ENCODE measurements at places on chromosomes 3 and 15. TPM values are rescaled to one million over a fixed set of nuclear protein-coding genes. Genes with fewer than 3 reads are reported as not detected.
A peak's percentile ranks its signal among the peaks of the same experiment; 100 is the strongest.

- DNase-seq: no peak
Measured at GRCh38 chr3:187085021-187085666, 54.2 kb downstream of the RPL39L start.

DNA sequence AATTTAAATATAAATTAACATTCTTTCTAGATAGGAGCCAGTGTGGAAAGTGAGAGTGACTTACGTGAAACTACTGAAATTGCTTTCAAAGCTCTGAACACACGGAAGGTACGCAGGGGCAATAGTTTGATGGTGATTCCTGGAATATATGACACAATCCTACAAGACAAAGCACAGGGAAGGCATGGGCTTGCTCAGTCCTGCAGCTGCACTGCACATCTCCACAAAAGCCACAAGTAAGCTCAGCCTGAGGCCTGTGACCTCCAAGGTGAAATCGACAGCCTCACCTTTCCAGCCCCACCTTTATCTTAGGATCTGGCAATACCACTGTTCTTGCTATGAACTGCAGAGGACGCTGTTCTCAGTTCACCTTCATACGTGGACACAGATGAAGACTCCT is 109.3 kb upstream of the SCN10A start:
- no peak for DNase-seq

DNA sequence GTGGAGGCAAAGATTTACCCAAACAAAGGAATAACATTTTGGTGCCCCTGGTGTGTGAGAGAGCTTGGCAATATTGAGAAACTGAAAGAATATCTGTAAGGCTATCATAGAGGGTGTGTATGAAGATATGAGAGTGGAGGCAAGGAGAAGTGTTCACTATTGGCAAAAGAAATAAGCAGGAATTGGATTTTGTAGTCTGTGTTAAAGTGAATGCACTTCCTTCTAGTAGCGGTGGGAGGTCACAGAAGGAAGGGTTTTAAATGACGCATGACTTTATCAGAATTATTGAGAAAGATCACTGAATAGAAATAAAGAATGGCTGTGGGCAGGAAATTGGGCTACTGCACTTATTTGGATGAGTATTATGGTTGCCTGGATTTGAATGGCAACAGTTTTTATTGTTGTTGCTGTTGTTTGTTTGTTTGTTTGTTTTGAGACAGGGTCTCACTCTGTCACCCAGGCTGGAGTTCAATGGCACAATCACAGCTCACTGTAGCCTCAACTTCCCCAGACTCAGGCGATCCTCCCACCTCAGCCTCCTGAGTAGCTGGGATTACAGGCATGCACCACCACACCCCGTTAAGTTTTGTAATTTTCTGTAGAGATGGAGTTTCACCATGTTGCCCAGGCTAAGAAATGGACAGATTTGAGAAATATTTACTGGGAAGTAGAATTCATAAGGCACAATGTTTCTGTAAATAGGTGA is 16.3 kb downstream of the MME start:
- no peak for DNase-seq

DNA sequence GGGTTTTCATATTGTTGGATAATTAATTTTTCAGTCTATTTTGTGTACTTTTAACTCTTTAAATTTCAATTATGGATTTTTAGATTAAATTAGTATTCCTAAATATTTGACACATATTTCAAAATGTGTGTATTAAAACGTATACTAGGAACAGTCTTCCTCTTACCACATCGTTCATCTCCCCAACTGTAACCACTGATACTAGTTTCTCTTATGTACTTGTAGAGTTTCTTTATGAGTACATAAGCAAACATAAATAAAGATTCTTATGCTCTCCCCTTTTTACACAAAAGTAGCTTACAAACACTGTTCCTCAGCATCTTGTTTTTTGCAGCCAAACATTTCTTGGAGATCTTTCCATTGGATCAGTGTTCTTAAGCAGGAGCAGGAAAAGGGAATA is 45.9 kb downstream of the CMSS1 start:
- DNase-seq: no peak

DNA sequence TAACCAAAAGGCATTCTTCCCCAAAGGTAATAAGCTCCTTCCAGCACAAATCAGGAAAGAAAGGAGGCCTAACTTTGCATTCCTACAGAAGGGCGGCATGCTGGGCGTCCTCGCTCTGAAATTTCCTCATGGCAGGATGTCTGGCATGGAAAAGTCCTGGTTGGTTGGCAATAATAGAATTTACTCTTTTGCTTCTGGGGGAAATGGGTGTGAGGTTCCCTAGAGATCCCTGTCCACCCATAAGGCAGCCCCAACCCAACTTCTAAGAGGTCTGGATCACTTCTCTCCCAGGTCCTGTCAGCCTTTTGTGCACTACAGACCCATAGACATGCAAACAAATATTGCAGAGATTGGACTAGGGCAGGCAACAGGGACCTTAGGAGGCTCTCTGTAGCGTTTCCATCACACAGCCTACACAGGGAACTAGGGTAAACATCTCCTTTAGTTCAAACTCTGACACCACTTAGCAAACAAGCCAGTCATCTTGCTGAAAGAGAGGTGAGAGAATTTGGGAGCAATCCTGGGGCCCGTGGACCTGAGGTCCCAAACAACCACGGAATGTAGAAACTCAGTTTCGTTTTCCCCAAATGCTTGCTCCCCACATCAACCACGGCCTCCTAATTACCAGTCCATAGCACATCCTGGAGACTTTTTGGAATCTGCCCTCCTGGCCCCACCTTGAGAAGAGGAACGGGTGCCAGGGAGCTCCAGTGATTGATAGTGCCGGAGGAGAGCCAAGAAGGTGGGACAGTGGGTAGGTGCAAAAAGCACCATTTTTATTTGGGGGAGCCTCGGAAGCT is 2.1 kb downstream of the ZIC4 start:
- no peak for DNase-seq

GRCh38 chr3:155753038-155753639 is 8.3 kb upstream of the PLCH1 start:
- DNase-seq: no peak

DNA sequence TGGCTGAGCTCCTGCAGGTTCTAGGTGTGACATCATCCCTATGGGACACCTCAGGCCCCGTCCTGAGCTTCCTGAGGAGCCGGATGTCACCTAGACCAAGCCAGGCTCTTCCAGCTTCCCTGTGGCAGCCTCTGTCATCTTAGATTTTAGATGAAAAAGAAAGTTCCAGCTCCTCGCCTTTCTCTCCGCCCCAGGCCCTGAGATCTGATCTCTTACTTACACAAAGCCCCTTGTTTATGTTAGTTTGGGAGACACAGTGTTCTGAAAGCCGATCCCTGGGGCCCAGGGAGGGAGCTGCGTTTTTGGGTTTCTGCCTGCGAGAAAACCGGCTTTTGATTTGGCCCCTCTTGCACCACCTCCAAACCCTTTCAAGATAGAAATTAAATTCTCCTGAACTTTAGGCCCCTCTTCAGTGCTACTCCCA is 40.2 kb upstream of the FAM107A start:
- DNase-seq: no peak

- no peak for DNase-seq
Measured at GRCh38 chr3:71786551-71786950, 1.6 kb upstream of the PROK2 start.

DNA sequence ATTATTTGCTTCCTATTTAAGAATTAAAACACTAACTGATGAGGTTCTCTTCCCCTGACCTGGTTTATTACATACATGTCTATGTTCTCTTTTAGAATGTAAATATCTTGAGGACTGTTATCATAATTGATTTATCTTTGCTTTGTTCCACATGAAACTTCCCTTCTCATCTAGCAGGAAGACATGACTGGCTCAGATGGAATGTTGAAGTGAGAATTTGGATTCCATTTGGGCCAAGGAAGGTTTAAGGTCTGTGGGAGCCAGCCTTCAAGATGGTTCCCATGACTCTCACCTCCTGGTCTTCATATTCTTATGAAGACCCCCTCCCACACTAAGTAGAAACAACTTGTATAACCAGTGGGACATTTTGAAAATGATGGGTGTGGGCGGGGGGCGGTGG is 222.2 kb upstream of the GADL1 start:
- no peak for DNase-seq

GRCh38 chr15:60681353-60681752 is 202.4 kb upstream of the ICE2 start:
- no peak for DNase-seq

- no peak for DNase-seq
Measured at GRCh38 chr15:92009162-92009561, 155.7 kb downstream of the SLCO3A1 start.

- DNase-seq: no peak
Measured at GRCh38 chr3:121661376-121661775, 673 bp upstream of the HCLS1 start.

DNA sequence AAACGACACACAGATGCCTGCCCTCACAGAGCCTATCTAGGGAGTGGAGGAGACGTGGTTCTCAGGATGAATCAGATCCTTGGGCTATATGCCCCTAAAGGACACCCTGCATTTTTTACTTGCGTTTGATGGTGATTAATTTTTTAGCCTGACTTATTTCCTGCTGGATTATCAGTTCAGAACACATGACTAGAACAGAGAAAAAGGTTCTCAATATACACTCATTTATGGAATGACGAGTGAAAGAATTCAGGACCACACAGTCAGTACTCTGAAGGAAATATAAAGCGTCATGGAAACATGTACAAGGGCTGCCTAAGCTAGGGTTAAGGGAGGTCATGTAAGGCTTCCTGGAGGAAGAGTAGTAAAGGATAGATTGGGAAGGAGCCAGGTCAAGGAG is 121.8 kb downstream of the SSR3 start:
- no peak for DNase-seq

- peak; percentile 66 for DNase-seq
Measured at GRCh38 chr15:40957581-40958051, 4.3 kb downstream of the CHAC1 start.

- DNase-seq: no peak
Measured at GRCh38 chr3:169477790-169478189, 185.7 kb downstream of the MECOM start.

DNA sequence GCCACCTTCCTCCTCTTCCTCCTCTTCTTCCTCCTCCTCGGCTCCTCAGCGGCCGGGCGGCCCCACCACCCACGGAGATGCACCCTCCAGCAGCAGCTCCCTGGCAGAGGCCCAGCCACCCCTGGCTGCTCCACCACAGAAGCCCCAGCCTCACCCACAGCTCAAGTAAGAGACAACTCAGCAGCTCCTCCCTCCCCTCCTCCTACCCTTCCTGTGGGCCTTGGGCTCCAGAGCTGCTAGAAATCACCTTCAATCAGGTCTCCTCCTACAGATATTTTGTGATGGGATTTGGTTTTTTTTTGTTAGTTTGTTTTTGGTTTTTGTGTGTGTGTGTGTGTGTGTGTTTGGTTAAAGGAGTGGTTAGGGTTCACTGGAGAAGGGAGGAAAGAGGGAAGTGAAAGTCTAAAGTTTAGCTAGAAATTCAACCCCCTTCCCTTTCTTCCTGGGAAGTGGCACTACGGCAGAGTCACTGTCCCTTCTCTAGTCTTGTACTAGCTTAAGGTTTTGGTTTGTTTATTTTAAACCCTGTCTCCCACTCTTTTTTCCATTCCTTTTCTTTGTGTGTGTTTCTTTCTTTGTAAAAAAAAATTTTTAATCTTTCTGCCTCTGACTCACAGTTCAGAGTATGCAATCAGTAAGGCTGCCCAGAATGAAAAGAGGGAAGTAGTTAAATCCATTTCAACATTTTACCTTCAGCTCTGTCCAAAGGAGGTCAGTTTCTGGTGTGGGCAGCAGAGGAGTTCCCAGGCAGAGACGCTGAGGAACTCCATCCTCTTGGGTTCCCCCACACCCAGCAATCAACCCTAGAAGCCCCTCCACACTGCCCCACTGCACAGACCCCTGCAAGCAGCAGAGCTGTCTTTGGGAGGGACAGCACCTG is 29.0 kb upstream of the TIMP4 start:
- DNase-seq: peak; percentile 31

- DNase-seq: peak; percentile 82
Measured at GRCh38 chr3:193780810-193781478, 187.9 kb downstream of the OPA1 start.

DNA sequence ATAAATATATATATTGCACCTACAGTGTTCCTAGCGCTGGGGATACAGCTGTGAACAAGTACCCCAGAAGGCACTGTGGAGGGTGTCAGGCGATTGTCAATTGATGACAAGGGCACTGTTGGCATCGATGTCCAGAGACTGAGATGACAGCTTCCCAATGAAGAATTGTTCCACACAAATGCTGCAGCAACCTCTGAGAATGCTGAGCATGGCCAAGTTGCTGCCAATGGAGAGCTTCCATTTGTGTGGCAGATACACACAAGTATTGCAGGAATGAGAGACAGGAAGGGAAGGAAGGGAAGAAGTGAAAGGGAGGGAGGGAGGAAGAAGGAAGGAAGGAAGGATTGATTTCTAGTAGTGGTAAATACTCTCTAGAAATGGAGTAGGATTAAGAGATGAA is 21.9 kb downstream of the LRTM1 start:
- no peak for DNase-seq

CDC25A gene
- total RNA-seq: 6.9 TPM

SPG11 gene
- total RNA-seq: 90.6 TPM

KBTBD13 gene
- total RNA-seq: not detected

COL8A1 gene
- 7.6 TPM for total RNA-seq

KBTBD12 gene
- total RNA-seq: 6.6 TPM

NME9 gene
- total RNA-seq: not detected

All from mucosa of descending colon (tissue), 3 donors.